ENCODE measurements at places on chromosomes 4 and X.

DNA sequence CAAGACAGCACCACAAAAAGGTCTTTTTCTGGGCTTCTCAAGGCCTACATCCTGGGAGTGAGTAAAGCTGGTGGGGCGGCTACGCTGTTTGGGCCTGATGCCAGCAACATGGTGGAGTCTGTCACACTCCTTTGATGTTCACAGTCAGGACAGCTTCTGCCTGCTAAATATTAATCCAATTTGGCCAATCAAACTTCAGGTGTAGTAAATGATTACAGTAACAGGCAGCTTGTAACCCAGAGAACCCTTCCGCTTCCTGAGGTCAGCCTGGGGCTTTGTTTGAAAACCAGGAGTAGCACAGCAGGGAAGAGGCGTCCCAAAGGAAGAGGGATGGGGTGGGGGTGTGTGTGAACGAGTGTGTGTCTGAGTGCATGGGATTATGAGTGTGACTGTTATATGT is 220.4 kb downstream of the MAML3 start:
- no peak for DNase-seq

DNA sequence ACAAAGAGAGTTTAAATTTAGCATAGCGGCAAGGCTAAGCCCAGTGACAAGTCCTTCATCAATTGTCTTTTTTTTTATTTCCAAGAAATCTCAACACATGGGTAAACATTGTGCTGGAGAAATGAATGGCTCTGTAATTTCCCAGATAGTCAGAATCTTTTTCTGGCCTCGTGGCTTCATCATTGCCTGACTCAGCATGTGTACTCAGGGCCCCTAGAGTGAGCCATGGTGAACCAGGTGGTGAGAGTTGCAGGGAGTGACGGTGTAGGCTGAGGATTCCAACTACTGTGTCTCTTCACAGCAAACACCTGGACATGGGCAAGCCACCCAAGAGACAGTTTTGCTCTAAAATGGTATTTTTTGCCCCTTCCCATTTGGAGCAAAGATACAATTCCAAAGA is 43.1 kb upstream of the UCP1 start:
- no peak for DNase-seq

DNA sequence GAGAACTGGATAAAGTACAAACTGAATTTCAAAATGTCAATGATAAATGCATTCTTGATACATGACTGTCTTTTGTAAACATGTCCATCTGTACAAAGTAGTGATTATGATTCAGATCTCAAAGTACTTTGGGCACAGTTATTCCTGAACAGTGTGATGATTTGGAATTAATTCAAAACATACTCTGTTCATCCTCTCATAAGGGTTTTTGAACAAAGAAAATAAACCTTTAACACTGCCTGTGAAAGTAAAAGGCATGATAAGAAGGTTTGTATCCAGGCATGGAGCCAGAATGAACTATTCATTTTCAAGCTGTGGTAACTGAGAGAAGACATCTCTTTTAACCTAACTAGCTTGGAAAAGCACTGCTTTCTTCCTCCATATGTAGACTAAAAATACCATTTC is 883 bp upstream of the KLHL4 start:
- no peak for DNase-seq

DNA sequence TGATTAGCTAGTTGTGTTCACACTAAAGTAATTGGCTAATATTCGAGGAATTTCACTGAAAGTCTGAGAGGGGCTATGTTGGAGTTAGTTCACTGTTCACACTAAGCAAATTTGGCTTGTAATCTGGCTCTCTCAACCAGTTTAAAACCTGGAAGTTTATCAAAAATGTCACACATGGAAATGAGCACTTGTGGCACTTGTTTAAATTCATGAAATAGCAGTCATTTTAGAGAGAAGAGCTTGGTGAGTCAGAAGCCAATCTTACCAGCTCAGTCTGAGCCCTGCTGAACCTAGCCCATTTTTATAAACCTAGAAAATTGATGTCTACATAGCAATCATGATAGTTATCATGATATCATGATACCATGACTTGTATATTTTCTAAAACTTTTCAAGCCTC is 90.7 kb upstream of the JADE1 start:
- DNase-seq, result no peak

DNA sequence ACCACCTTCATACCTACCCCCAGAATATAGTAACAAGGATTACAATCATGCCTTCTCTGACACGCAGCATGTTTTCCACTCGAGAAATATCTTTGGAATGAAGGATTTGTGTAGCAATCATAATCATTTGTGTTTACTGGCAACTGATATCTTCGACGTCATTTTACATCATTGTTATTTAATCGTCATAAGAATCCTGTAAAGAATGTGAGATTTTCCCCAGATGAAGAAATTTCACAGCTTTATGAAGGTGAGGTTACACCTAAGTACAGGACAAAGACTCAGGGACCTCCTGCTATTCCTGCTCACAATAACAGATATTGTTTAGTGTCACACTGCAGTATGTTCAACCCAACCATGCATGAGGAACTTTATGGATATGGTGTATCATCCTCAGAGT is 198.2 kb upstream of the LDB2 start:
- DNase-seq, result no peak

DNA sequence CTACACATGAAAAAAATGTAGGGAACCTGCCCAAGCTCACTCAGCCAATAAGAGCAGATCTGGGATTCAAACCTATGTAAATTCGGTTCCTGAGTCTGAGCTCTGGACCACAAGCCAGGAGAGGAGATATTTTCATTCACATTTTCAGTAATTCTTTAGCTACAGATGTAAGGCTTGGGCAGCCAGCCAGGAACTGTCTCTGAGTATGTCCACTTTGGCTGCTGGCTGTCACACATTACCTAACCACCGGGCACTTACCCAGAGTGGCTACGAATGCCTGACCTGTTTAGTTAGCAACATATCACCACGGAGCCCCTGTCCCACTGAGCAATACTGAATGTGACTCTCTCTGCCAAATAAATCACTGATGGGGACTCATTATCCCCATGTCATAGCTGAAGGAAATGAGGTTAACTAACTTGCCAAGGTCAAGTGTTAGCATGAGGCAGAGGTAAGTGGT is 15.3 kb downstream of the USP46 start:
- DNase-seq, result no peak

DNA sequence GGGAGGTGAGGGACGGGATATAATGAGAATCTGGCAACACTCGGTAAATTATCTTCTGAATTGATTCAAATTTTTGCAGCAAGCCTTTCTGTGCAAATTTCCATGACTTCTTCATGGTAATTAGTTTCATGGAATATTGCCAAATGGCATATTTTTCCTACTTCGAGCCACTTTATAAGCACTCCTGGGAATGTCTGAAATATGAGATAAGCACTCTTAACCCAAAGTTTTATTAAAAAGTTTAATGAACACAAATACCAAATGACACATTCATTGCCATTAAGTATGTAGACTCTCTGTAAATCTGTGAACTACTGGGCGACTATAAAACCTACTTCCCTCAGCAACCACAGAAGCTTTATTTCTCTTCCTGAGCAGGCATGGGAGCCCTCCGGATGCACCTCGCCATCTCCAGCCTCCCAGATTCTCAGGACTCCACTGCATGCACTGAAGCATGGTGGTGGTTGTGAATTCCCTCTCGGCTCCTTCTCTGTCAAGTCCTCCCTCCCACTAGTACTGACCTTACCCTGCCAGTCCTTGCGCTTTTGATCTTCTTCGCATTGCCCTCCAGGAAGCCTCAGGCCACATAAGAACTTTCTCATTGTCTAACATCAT is 154.4 kb upstream of the RPL34 start:
- no peak for DNase-seq

- DNase-seq, result no peak
These were observed 587 bp upstream of the AFF2 start for GRCh38 chrX:148499638-148500422.

DNA sequence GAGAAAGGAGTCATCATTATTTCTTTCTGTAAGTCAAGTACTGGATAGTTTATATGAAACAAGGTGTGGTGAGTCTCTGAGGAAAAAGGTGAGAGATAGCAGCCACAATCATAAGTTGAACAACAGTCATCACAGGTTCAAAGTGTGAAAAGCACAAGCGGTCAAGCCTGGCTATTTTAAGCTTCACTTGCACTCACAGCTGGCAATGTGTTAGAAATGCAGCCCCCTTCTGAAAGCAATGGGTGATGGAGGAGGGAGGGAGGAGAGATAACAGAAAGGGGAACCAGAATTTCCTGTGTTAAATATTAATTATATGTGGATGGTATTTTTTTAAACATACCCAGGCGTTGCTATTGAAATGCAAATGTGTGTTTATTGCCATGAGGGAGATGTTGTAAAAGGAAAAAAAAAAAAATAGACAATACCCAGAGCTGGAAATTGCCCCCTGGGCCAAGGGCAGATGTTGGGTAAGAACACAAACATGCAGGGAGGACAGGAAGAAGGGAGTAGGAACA is 26.9 kb upstream of the BMP3 start:
- DNase-seq, result no peak

GRCh38 chr4:93540562-93540961 is 288.0 kb upstream of the ATOH1 start:
- DNase-seq, result no peak

DNA sequence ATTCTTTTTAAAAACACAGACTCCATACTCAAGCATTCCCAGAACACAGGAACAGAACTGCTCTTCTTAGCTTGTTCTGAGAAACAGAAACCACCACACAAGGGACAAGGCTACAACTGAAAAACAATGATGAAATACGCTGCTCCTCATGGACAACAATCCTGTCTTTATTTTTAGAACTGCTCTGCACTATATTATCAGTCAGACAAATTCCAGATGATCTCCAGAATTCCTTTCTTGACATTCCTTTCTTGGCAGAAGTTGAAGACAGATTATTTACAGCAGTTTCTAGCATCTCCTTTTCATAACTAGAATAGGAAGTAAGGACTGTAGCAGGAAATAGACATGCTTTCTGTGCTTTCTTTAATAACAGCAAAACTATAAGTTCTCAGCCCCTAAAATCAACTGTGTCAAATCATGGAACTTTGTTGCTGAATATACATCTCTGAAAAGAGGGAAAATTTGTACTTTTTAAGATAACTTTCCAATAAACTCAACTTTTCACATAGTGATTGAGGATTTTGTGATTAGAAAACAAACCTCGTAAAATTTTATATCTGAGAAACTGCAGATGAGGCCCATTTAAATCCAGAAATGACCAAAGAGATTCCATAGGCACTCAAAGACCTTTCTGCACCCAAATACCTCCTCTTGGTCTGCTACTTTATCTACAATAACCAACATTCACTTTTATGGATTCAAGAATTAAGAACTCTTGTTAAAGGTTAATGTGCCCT is 35.9 kb downstream of the ANTXR2 start:
- no peak for DNase-seq

DNA sequence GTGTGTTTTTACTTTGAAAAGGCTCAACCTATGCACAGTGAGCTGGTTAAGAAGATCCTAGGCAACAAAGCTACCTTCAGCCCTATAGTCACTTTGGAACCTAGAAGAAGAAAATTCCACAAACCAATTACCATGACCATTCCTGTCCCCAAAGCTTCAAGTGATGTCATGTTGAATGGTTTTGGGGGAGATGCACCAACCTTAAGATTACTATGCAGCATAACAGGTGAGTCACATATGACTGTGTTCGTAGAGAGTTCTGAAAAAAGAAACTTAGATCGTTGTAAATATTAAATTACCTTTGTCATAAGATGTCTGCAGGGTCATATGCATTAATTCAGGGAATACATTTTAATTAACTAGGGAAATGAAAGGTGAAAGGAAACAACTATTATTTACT is 287.1 kb downstream of the ANK2 start:
- no peak for DNase-seq

GRCh38 chrX:22760513-22761057 is 239.2 kb upstream of the DDX53 start:
- DNase-seq, result no peak

DNA sequence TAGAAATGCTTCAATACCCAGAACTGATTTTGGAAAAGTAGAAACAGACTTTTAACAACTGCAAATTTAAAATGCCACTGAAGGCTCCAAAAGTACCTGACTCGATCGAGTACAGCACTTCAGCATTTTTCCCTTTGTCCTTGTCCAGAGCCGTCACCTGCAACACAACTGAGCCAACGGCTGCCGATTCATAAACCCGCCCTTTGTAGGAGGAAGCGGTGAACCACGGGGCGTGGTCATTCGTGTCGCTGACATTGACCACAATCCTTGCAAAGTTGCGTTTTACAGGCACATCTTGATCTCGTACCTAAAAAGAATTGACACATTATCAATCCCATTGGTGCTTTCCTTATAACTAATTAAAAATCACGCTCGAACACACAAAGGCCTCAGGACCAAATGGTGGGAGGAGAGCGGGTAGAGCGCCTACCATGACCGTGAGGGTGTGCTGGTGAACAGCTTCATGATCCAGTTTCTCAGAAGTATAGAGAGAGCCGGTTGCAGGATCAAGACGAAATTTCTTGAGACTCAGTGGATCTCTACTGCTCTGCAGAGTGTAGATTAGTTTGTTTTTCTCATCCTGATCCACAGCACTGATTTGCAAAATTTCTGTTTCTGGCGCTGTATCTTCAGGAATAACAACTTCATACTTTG is 72.8 kb upstream of the MTNR1A start:
- no peak for DNase-seq

DNA sequence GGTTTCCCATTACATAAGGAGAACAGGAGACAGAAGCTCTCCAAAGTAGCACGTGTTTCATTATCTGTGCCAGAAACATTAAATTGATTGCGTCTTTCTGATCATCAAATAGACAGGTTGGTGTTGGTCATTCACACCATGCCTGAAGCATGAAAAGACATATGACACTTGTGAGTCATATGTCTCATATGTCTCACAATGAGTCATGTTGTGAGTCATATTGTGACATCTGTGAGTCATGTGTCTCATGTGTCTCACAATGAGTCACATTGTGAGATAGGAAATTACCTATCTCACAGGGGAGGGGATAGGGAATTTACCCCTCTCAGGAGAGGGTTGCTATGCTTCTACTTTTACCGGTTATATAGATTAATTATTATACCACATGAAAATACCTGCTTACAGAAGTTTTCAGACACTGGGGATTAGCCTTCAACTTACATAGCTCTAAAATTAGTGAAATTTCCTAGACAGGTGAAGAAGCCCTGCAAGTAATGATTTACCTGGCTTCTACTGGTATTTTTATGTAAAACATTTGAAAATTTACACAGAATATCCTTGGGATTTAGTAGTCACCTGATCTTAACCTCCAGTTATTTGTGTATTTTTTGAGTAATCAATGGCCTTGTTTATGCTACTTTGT is 80.8 kb downstream of the NPFFR2 start:
- no peak for DNase-seq

DNA sequence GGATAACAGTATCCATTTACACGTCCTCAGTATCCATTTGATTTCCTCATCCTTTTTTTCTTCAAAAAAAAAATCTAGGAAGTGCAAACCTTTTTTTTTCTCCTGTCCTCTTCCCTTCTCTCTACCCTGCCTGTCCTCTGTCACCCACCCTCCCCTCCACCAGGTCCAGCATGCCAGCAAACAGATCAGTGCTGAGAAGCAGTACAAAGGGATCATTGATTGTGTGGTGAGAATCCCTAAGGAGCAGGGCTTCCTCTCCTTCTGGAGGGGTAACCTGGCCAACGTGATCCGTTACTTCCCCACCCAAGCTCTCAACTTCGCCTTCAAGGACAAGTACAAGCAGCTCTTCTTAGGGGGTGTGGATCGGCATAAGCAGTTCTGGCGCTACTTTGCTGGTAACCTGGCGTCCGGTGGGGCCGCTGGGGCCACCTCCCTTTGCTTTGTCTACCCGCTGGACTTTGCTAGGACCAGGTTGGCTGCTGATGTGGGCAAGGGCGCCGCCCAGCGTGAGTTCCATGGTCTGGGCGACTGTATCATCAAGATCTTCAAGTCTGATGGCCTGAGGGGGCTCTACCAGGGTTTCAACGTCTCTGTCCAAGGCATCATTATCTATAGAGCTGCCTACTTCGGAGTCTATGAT is 1.7 kb downstream of the SLC25A4 start:
- no peak for DNase-seq

GRCh38 chr4:80017125-80017854 is 55.7 kb downstream of the ANTXR2 start:
- no peak for DNase-seq
